ENCODE measurements at places on chromosomes 6 and 20.

DNA sequence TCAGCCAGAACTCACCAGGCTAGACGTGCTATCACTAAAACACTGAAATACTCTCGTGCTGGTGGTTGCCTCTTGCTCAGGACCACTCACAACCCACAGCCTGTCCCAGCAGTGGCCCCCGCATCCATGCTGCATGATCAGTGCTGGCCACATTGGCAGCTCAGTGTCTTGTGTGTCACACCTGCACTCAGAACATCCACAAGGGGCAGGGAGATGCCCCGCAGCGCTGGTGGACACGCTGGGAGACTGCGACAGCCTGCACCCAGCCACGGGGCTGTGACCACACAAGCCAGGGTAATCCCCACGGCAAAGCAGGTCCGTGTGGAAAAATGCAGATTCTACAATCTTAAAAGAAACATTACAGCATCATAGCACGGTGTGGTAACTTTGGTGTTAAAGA, 23.9 kb upstream of the APMAP start:
- no peak for DNase-seq

DNA sequence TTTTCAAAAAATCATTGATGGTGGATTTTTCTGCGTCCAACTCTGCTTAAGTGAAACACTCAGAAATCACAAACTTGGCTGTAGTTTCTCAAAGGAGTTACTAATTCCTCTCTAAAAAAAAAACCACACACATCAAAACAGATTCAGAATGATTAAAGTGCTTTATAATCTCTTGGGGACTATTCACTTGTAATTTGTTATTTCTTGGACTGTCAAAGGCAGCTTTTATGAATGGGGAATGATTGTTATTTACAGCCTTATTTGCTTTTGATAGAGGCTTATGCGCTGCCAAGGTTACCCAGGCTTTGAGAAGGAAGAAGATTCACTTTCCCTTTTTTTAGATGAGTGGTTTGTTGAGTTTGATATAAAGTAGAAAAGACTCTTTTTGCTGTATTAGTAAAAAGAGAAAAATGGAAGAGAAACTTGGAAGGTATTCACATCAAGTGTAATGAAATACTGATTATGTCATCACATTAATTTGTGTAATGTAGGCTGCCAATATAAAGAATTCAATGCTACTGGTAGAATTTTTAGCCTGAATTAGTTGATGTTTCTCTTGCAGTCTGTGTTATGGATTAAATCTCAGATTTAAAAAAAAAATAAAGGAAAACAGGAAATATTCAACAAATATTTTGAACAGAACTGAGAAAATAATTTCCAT, 381.0 kb upstream of the SASH1 start:
- no peak for DNase-seq

DNA sequence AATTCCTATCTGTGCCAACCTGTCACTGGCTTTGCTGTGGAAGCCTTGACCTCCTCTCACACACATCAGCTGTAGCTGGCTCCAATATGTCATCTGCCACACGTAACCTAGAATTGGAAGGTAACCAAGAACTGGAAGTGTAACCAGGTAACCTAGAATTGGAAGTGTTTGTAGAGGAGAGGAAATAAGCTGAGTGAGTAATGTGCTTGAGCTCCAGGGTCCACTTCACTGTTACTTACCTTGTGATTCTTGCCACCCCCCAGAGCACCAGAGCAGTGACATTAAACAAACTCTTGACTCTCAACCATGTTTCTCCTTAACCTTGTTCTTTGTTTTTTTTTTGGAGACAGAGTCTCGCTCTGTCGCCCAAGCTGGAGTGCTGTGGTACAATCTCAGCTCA, 350.5 kb downstream of the NRN1 start:
- DNase-seq = no peak

GRCh38 chr6:87767478-87767877, 65.4 kb upstream of the AKIRIN2 start:
- no peak for DNase-seq

GRCh38 chr6:139557547-139557946, 183.1 kb upstream of the CITED2 start:
- no peak for DNase-seq

DNA sequence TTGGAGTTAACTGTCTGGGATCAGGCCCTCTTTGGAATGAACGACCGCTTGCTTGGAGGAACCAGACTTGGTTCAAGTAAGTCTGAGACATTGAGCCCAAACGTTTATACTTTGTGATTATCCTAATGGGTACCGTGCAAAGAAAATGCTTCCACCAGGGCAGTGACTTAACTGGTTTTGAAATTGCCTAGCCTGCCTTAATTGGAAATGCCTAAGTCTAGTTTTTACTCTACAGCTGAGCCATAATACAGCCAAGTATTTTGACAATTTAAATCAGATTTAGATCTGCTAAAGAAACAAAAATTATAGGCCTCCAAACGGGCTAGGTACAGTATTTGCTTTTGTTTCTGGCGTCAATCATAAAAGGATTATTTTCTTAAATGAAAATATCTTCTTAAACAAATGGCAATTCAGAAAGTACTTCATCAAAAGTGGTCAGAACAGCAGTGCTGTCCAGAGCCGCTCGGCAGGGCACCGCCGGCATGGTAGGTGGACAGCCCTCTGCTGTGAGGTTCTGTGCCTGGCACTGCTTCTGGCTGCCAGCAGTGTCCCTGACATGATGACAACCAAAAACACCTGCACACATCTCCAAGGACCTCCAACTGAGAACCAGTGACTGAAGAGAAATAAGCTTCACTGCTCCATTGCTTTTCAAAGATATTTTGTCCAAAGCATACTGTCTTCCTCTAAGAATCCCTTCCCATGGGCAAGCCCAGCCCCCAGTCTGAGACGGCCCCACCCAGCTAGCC, 55.6 kb downstream of the EZR start:
- no peak for DNase-seq

GRCh38 chr6:137112067-137112355, 61.4 kb downstream of the IL22RA2 start:
- no peak for DNase-seq

All from stimulated activated naive B cell treated with anti-CD40 and anti-IgM and Interleukin-4, amounts not matched to agents 10 μg/mL and 1 μg/mL and 100 μg/mL, for 72 hours (primary cell).